ENCODE measurements at places on chromosomes 2 and 18.

DNA sequence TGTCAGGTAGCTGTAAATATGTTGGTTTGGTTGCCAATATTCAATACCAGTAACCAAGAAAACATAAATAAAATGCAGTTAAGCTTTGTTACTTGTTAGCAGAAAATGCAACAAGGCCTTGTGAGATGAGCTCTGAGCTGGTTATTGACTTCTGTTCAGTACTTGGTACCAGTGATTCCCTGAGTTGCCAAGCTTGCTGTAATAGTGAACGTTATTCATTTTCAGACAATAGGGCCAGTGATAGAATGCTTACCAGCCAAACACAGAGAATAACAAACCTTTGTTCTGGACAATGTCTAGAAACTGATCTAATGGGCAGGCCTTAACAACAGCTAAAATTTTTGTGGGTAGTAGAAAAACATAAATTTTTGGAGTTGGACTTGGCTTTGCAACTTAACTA lies 29.5 kb downstream of the RASGRP3 start:
- DNase-seq = no peak

DNA sequence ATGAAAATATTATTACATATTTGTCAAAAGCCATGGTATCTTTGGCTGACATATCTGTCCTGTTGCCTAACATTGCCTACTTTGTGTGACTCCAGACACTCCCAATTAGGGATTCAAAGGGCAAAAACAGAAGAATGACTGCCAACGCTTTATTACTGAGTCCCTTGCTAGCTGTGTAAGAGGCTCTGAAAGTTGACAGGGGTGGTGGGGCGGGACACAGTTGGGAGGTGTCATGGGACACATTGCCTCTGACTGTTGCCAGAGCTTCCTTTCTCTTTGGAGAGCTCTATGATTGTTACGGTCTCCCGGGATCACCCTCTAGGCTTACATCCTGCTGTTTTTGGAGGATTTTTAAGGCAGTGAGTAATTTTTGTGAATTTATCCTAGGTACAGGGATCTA lies 249.6 kb upstream of the ACVR2A start:
- DNase-seq = no peak

DNA sequence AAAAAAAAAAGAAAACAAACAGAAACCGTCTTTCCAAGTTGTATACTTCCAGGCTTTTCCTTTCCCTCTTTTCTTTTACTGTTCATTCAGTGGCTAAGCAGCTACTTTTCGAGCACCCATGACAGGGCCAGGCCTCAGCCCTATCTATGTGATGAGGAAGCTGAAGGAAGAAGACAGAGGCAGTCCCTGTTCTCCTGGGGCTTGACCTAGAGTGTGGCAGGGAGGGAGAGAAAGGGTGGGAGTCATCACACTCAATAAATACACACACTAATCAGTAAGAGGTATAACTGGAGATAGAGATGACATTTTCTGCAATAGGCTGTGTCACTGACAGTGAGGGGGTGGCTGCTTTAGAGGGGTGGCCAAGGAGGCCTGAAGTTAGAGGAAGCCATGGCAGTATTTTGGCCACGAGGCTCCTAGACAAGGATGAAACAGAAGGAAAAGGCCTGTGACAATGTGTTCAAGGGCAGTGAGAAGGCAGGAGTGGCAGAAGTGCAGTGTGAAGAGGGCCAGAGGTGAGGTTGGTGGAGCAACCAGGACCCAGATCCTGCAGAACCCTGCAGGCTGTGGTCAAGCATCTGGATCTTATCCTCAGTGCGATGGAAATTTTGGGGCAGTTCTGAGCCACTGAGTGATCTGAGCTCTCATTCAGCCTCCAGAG lies 131.8 kb upstream of the TTC39C start:
- no peak for DNase-seq

GRCh38 chr2:120686511-120687168 lies 49.0 kb upstream of the GLI2 start:
- DNase-seq = peak; percentile 10

GRCh38 chr2:133819906-133820305 lies 251.6 kb upstream of the NCKAP5 start:
- no peak for DNase-seq

GRCh38 chr2:184859187-184859586 lies 260.9 kb downstream of the ZNF804A start:
- no peak for DNase-seq

DNA sequence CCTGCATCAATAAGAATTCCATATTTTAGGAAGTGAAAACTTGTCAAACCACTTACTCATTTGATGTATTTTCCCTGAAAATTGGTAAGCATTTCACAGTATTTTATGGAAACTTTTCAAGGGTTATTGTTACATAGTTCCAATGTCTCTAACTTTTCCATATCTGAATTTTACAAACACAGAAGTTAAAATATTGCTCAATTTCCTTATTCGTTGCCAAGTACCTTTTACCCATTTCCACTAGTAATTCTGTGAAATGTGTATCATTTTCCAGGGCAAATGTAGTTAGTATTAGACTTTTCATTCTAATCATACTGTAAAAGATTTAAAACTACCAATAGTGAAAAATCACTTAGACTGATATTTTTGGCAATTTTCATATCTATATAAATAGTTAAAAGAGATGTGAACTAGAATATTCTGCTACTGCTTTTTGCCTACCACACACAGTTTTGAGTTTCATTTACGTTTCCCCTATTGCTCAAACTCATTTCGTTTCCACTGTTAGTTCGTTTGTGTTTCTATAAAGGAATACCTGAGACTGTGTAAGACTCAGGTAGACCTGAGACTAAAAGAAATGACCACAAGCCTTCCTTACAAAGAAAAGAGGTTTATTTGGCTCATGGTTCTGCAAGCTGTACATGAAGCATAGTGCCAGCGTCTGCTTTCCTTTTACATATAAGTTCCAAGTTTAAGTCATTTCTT lies 86.3 kb downstream of the PMS1 start:
- no peak for DNase-seq

GRCh38 chr18:56380685-56381084 lies 257.7 kb downstream of the TXNL1 start:
- no peak for DNase-seq
